ENCODE measurements at places on chromosomes 6 and 20. TPM values are rescaled to one million over a fixed set of nuclear protein-coding genes. Genes with fewer than 3 reads are reported as not detected.

GRCh38 chr6:489001-489400 is 97.4 kb downstream of the IRF4 start:
- DNase-seq, result no peak

DNA sequence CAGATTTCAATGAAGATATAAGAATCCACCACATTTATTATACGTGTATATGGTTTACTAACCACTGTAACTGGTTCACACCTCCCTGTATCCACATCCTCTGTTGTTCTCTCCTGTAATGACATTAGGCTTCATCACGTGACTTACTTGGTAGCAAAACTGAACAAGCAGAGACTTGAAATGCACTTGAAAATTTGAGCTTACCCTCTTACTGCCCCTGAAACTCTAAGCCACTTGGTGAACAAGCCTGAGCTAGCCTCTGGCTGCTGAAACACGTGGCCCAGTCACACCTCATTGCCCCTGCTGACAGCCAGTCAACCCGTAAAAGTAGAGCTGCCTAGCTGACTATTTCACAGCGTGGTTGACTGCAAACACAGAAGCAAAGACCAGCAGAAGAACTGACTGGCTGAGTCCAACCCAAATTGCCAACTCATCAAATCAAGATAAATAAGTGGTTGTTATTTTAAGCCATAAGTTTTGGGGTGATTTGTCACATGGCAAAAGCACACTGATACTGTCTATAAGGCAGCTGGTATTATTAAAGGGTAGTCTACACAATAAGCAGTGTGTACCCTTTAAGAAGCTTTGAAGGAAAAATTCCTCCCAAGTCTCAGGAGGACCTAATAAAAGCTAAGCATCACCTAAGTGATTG is 109.0 kb downstream of the RALGAPA2 start:
- DNase-seq, result no peak

DNA sequence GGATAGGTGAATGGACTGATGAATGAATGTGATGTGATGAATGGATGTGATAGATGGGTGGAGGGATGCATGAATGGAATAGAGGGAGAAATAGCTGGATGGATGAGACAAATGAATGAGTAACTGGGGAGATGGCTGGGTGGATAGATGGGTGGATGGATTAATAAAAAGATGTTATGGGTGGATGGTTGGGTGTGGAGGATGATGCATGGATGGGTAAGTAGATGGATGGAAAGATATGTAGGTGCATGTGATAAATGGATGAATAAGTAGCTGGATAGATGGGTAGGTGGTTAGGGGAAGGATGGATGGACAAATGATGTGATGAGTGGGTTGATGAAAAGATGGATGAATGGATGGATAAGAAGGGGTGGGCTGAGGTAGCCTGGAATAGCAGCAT is 4.7 kb downstream of the HNF4A start:
- DNase-seq, result no peak

- DNase-seq, result no peak
Measured at GRCh38 chr20:44579313-44580081, 2.9 kb upstream of the PKIG start.

DNA sequence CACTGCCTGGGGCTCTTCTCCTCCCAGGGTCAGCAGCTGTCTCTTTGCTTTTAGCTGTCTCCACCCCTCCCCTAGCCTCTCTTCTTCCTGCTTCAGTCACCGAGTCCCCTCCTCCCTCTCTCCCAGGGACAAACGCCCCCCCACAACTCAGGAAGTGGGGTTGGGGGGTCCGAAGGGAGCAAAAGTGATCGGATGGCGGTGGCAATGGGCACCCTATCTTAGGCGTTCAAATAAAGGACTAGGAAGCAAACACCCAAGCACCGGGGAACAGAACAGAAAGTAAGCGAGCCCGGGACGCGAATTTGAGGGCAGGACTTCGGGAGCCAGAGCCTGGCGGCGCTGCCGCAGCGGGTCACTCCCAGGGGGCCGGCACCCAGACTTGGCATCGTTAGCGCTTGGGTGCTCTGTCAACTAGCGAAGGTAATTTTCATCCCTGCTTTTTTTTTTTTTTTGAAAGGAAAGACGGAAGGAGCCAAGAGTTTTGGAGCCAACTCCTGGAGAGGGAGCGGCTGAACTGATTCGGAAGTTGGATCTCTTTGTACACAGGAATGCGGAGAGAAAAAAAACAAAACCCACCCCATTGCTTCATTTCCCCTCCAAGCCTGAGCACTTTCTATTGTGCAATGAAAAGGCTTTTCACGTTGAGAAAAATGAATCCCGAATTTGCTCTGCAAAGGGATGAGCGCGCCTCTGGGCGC is 815 bp upstream of the ITPR3 start:
- peak; percentile 74 for DNase-seq

DNA sequence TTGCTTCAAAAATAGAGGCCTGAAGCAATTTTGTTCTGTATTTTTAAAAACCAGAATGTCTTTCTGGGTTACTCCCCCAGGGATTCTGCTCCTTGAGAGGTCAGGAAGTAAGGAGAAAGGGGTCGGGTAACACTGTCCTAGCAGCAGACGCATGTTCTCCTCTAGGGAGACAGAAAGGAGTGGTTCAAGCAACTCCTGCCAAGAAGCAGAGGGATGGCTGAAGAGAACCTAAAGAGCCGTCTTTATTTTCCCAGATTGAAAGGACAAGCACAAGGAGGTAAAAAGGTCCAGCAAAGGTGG is 58.0 kb upstream of the SLC4A11 start:
- DNase-seq, result no peak

- no peak for DNase-seq
Measured at GRCh38 chr6:17851001-17851719, 136.3 kb downstream of the KIF13A start.

GRCh38 chr6:36340618-36341454 is 4.1 kb upstream of the BNIP5 start:
- peak; percentile 66 for DNase-seq

GRCh38 chr6:166638573-166638964 is 11.5 kb upstream of the RPS6KA2 start:
- no peak for DNase-seq

GRCh38 chr6:45371924-45372573 is 5.7 kb downstream of the SUPT3H start:
- DNase-seq, result no peak

DNA sequence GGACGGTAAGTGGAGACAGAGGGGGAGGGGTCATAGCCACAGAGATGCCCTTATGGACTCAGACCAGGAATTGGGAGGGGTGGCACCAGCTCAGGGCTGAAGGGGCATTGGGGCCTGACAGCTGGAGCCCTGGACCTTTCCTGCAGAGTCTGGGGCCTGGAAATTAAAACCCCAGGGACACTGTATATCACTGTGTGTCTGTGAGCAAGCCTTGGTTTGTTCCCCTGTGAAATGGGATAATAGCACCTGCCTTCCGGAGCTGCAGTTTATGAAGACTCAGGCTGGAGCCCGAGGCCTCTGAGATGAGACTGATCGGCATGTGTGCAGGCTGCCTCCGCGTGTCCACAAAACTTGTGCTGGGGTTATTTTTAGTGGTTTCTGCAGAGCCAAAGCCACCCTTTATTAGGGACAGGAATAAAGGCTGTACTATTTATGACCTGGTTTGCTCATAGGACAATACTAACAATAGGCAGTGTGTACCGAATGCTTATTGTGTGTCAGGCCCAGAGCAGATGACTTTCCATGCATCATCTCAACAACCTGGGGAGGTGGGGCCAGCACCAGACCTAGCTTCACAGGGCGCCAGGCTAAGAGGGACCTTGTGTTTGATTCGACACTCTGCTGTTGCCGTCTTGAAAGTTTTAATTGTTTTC is 22.6 kb downstream of the MYH7B start:
- DNase-seq, result no peak

- DNase-seq, result peak; percentile 15
Measured at GRCh38 chr6:38974389-38975151, 74.0 kb upstream of the GLP1R start.

DNA sequence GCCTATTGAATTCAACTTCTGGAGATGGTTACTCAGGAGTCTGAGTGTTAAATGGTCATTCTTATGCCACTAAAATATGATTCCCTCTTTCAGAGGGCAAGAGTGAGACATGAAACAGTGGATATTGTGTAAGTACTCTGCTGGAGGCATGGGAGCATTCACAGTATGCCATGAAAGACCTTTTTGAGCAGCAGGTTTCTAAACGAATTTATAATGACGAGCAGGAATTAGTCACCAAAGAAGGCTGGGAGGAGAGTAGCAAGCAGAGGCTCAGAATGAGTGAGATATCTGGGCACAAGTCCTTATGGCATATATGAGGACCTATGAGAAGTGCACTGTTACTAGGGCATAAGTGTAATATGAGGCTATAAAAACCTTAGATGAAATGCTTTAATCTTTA is 10.9 kb upstream of the MYB start:
- no peak for DNase-seq

DNA sequence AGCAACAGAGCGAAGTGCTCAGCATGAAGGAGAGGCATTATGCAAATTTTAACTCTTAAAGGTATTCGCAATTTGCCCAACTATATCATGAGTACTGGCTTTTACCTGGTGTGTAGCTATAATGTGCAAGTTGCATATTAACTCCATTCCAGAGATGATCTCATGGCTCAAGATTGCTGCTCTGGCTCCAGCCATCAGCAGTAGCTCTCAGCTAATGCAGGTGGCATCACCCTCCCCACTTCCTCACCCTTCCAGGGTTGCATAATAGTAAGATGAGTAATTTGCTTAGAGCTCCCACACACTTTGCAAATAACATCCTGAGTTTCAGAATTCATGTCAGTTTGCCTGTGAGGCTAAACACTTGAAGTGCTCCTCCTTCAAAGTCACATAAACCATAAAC is 15.9 kb upstream of the PCSK2 start:
- peak; percentile 19 for DNase-seq

DNA sequence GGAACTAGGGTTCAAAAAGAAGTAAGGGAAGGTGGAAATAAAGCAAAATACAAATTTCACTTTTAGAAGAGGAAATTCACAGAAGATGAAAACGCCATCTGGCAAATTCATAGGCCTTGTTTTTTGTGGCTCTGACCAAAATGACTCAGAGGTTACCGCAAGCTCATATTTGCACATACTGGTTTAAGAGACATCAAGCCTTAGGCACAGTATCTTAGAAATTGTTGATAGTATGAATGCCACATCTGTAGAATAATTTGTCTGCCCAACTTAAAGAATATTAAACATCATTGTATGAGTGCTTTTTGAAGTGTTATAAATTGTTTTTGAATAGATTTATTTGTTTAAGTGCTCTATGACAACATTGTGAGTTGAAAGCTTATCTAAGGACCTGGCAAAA is 10.6 kb downstream of the TAAR1 start:
- peak; percentile 87 for DNase-seq

- no peak for DNase-seq
Measured at GRCh38 chr20:33465481-33466302, 22.1 kb upstream of the SNTA1 start.

GRCh38 chr6:164345327-164345726 is 930.8 kb downstream of the QKI start:
- DNase-seq, result no peak

DNA sequence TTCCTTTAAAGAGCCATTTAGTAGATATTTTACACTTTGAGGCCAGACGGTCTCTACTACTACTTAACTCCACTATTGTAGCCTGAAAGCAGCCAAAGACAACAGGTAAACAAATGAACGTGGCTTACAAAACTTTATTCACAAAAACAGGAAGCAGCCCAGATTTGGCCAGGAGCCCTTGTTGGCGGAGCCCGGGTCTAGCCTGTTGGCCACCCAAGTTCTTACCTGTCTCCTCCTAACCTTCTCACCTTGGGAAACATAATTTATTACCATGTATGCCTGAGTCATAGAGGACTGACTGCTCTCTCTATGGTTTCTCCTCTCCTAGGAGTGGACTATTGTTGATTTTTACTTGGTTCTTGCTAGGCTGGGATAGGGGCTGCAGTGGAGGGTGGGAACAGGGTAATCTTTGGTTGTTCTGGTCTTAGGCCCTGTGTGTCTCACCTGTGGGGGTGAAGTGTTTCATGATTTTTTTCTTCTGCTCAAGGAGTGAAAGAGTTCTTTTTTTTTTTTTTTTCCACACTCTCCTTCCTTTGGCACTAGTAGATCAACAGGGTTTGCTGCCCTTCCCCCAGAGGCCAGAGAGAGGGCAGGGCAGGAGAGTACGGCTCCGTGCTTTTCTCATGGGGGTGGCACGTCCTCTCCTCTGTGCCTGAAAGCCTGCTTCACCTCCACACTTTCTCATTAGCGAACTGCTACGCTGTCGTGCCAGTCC is 90.0 kb downstream of the RPP40 start:
- peak; percentile 52 for DNase-seq

DNA sequence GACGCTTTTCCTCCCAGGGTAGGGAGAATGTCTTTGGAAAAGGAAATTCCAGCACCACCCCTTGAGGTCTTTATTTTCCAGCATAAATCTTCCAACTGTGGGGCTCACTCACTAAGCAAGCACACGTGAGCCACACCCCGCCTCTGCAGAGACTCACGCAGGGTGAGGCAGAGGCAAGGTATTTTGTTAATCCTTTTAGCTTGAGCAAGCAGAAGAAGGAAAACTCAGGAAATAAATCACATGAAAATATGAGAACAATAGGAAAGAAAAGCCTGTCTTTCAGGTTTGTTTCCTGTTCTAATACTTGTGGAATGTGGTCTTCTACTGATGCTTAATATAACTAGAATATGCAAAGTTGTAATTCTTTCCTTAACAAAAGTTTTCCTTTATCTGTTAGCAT is 4.1 kb upstream of the PHACTR2 start:
- peak; percentile 92 for DNase-seq

- no peak for DNase-seq
Measured at GRCh38 chr6:144921206-144921975, 636.3 kb downstream of the UTRN start.

DNA sequence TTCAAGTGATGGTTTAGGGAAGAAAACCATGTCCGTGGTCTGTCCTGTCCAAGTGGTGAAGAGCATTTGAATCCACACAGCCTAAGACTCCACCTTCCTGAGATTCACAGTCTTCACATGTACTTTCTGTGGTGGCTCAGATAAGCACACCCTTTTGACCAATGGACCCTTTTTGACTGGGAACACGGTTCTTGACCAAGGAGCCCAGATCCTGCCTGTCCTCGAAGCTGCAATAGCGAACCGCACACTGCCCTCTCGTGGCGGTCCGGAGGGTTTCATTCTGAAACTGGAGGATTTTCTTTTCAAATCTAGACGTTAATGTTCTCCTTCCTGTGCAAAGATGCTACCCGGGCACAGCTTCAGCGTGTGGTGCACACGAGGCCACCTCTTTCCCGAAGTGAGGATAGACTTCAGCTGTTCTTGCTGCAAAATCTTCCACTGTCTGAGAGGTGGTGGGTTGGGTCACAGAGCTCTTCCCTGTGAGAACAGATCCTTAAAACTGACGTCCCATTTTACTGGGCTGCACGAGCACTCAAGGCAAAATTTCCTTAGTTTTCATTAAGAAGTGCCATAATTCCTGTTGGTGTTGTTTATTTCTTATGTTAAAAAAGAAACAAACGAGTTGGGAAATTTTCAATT is 90.5 kb downstream of the SYNJ2 start:
- peak; percentile 77 for DNase-seq

The MUC21 gene
- total RNA-seq, result not detected

The RBPJL gene
- total RNA-seq, result not detected

The HLA-DOA gene
- total RNA-seq, result not detected

The FOXQ1 gene
- not detected for total RNA-seq

The TMEM14A gene
- total RNA-seq, result 124 TPM

The CLDN20 gene
- total RNA-seq, result not detected

The RAMACL gene
- 0.27 TPM for total RNA-seq

The ZC2HC1B gene
- total RNA-seq, result not detected
